ENCODE measurements at places on chromosomes 2 and 18.

DNA sequence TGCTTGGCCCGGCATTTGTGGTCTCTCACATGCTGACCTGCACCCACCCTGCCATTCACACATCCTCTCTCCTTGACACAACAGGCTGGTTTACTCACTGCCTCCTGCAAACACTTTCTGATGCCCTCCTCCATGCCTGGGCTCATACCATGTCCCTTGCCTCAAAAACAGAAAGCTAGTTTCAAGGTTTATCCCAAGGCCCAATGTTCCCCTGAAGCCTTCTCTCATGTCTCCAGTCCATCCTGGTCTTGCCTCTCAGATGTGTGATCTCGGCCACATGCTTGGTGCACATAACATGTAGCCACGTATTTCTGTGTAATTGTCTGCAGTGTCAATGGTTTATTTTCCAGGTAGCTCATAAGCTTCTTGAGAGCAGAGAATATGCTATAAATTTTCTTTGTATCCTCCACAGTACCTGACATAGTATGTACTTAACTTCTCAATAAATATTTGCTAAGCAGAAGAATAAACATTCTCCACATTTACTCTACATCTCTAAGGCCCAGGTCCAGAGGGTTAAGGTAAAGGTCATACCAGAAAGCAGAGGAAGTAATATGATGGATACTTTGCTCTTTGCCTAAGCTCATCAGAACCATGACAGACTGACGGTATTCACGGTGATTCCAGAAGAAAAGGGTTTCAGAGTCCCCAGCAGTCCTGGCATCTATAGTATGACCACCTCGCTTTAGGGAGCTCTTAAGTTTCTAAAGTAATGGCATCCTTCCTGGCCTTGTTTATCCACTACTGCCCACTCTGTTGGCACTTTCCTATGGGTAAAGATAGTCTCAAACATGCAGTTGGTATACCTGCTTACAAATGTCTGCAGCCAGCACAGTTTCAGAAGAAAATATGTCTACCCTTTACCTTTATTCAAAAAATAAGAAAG, 163.4 kb upstream of the ZFP36L2 start:
- DNase-seq, result no peak

DNA sequence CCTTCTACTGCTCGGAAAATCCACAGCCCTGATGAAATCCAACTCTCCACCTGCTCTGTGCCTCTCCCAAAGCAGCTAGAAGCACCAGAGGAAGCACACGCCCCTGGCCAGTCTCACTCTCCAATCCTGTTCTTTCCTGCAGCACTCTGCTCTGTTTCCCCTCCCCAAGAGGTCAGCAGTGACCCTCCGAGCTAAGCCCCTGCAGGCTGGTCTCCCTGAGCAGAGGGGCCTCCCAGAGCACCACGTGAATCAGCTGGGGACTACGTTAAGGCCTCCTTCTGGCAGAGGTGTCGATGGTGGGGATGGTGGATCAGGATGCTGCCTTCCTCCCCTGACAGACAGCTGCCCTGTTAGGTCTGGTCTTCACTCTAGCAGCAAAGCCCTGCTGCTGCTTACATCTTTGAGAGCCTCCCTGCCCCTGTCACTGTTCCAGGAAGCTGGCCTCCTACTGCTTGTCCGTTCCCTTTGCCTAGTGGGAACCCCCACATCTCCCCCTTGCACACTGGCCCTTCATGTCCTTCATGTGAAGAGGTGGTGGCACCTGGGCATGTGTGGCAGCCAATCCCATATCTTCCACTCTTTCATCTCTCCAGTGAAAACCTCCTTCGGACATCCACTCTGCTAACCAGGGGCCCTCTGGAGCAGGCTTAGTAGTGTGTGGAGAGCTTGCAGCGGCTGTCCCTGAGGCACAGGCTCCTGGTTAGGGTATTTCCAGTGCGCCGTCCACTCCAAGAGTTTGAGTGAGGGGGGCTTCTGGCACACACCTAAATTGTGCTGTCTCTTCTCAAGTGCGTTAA, 307.5 kb upstream of the HS6ST1 start:
- DNase-seq, result no peak

GRCh38 chr2:70201831-70202230, 11.0 kb upstream of the C2orf42 start:
- no peak for DNase-seq

- no peak for DNase-seq
These were observed 50.4 kb downstream of the PLEKHA3 start for GRCh38 chr2:178530625-178531142.

- DNase-seq, result peak; percentile 83
These were observed 455 bp upstream of the DLX1 start for GRCh38 chr2:172084645-172085459.

GRCh38 chr2:106997204-106997603, 111.2 kb upstream of the ST6GAL2 start:
- DNase-seq, result no peak

GRCh38 chr18:58590839-58591238, 38.1 kb downstream of the ALPK2 start:
- DNase-seq, result no peak

- no peak for DNase-seq
These were observed 286.8 kb upstream of the TRIB2 start for GRCh38 chr2:12429779-12430406.

- peak; percentile 56 for DNase-seq
These were observed 2.1 kb upstream of the CHCHD5 start for GRCh38 chr2:112582314-112582746.

GRCh38 chr2:11697103-11697871, 27.3 kb upstream of the NTSR2 start:
- DNase-seq, result no peak

DNA sequence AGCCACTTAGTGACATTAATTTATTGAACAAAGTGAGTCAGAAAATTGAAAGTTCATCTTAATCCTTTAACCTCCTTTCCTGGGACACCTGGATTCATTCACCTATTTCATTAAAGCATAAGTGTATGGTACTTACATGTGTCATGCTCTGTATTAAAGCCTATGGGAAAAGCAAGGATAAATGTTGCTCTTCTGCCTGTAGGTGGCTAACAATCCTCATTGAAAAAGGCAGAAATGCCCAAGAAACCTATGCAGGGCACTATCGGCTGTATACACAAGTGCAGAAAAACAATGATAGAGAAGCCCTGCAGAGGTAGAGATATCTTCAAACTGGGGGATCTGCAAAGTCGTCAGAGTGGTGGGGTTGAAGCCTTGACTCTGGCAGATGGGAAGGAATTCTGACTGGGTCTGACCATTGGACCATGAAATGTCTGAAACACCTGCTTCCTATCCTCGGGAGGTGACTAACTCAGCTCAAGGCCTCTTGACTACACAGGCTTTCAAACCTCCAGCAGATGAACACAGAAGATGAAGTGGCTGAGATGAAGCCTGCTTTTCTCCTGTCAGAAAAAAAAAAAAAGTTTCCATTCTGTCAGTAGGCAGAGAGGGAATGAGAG, 83.1 kb downstream of the DCC start:
- DNase-seq, result peak; percentile 63

- DNase-seq, result peak; percentile 70
These were observed 9.3 kb upstream of the LRRC30 start for GRCh38 chr18:7221424-7222155.

GRCh38 chr18:3595369-3596273, 145.6 kb downstream of the TGIF1 start:
- DNase-seq, result peak; percentile 79

GRCh38 chr2:170420961-170421687, 243.2 kb downstream of the MYO3B start:
- DNase-seq, result no peak

GRCh38 chr2:67984600-67984999, 78.2 kb downstream of the C1D start:
- no peak for DNase-seq

- DNase-seq, result no peak
These were observed 56.4 kb downstream of the ARHGEF4 start for GRCh38 chr2:130892793-130893785.

- DNase-seq, result no peak
These were observed 942.9 kb upstream of the KLHL29 start for GRCh38 chr2:22442051-22442450.

DNA sequence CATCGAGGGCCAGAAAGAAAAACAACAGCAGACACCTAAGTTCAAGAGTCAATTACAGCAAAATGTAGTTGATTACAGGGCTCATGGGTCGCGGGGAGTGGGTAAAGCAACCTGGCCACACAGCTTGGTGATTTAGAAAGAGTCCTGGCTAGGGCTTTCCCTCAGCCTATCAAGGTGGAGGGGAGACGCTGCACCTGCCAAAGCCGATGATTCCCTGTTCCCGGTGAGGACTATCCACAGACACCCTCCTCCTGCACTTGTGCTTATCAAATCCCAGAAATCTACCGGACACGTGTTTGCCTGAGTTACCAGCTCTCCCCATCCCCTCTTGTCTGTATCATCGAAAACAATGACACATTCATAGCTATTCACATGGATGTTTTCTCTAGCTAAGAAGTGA, 7.0 kb upstream of the SOX11 start:
- DNase-seq, result peak; percentile 39

- DNase-seq, result peak; percentile 39
These were observed at the start of gene GPR75 for GRCh38 chr2:53859206-53860181. TSS of gene GPR75 (minus strand) at chr2:53859967. CDS start at chr2:53854756, 5,211 bp downstream.

- no peak for DNase-seq
These were observed 426.0 kb downstream of the TGIF1 start for GRCh38 chr18:3875961-3876360.

GRCh38 chr2:100895402-100895801, 75.5 kb downstream of the NPAS2 start:
- no peak for DNase-seq

GRCh38 chr18:55003695-55004094, 44.4 kb upstream of the CCDC68 start:
- DNase-seq, result no peak

GRCh38 chr18:9082711-9083510, 19.6 kb upstream of the NDUFV2 start:
- no peak for DNase-seq

DNA sequence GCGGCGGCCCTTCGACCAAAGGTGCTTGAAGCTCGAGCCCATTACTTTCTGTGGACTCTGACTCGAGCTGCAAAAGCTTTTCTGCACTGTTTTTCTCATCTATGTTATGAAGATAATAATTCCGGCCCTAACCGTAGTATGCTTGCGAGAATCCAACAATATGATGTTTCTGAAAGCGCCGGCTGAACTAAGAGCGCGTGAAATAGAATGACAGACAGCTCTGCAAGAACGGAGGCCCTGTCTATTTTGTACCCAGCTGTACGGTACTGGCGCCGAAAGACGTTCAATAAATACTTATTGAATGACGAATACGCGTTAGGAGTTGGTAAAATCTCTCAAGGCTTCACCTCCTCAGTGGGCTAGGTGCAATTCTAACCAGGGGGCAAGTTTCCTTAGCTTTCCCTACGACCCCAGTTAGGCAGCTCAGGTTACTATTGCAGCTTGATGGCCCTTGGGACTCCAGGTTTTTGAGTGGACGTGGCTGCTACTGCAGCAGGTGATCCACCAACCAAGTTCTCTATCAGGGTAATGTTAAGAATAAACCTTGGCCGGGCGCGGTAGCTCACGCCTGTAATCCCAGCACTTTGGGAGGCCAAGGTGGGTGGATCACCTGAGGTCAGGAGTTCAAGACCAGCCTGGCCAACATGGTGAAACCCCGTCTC, 570 bp downstream of the SCRN3 start:
- DNase-seq, result peak; percentile 39

DNA sequence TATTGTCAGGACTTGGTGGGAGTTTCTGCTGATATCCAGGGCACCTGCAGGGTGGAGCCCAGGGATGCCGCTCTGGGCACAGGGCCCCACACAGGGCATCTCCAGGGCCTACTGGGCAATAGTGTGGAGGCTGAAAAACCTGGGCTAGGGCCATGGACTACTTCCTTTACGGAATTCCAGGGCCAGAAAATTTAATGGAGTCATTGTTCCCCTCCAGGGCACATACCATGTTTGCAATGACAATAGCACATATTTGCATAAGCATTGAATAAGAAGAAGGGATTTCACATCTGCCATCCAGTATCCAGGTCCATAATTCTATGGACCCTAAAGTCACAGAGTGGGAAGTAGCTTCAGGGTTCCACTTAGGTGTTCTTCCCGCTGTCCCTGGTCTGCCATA, 103.8 kb upstream of the TPO start:
- no peak for DNase-seq

GRCh38 chr2:46179037-46179621, 118.1 kb upstream of the EPAS1 start:
- no peak for DNase-seq

DNA sequence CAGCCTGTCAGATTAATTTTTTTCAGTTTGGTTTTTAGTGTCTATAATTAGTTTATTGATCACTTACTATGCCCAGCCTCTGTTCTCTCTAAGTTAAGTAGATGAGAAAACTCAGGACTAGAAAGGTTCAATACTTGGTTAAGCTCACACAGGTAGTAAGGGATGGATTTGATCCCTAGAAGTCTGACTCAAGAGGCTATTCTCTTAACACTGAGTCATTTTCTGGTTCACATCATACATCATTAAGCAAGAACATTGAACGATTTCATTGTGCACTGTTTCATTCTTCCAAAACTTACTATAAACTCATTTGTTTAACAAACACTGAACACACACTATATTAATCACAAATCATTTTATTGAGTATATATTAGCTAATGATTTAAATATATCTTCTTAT, 54.1 kb upstream of the SLC38A11 start:
- DNase-seq, result no peak

- DNase-seq, result no peak
These were observed 5.6 kb downstream of the PAX8 start for GRCh38 chr2:113273027-113273551.

DNA sequence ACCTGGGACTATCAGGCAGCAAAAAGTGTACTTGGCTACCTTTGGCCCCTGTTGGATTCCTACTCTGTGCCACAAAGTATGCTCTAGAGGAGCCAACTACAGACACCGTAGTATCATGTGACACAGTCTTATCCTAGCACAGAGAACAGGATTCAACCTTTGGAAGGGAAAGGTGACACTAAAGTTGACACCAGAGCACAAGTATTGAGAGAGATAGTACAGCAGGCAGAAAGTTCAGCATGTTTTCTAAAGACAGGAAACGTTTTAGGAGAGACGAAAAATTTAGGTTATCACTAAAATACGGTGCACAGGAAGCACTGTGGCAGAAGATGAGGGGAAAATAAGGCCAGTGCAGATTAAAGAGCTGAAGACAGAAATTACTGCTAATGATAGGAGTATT, 18.6 kb downstream of the SMAD2 start:
- DNase-seq, result no peak

- DNase-seq, result no peak
These were observed 3.9 kb downstream of the NCK2 start for GRCh38 chr2:105748566-105748965.

- no peak for DNase-seq
These were observed 211.7 kb upstream of the RASGRP3 start for GRCh38 chr2:33264766-33265165.
